Stimulated activated CD4-positive, alpha-beta T cell treated with anti-CD3 and anti-CD28 coated beads, Interleukin-1b, Interleukin-23, amount 100 ng/mL, for 24 hours (primary cell): ENCODE measurements at places on chromosomes 2 and 18.

GRCh38 chr2:85584354-85584856 lies at the start of gene VAMP5:
Gene VAMP5 (plus strand): TSS chr2:85584431. CDS start chr2:85584491, 60 bp downstream.
- no peak for DNase-seq

GRCh38 chr2:69395866-69396265 lies 8.8 kb upstream of the GFPT1 start:
- DNase-seq: no peak

DNA sequence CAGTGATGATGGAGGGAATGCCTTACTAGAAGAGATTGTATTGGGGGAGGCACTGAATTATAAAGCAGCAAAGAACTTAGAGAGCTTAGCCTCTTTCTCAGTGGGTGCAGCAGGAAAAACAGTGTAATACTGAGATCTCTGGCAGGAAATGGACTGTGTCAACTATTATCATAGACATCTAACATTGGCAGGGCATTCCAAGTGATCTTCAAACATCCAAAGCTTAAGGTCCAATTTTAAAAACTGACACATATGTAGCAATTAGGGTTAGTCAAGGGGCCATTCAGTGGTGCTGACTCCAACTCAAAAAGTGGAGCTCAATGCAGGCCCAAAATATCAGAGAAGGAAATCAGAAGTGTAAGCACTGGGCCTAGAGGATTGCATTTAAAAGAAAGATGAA lies 106.6 kb upstream of the DDX18 start:
- no peak for DNase-seq

DNA sequence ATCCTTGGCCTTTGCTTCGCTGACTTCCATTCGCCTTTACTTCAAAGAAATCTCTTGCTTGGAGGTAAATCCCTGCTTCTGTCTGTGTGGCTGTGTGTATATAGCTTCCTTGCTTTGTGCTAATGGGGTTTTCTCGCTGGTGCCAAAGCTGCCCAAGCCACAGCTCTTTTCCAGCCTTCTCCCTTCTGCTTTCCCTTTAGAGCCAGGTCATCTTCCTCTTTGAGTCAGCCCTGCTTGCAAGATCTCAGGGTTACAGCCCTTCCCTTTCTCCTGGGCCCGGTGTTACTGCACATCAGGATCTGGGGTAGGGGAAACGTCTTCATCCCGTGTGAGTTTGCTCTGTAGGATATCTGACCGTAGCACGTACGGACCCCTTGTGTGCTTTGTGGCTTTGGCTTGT lies 19.1 kb downstream of the EIF4E2 start:
- DNase-seq: no peak

- DNase-seq: no peak
Observed at GRCh38 chr2:121253674-121254240, 31.2 kb downstream of the TFCP2L1 start.

GRCh38 chr2:128490881-128491691 lies 172.4 kb upstream of the HS6ST1 start:
- no peak for DNase-seq

DNA sequence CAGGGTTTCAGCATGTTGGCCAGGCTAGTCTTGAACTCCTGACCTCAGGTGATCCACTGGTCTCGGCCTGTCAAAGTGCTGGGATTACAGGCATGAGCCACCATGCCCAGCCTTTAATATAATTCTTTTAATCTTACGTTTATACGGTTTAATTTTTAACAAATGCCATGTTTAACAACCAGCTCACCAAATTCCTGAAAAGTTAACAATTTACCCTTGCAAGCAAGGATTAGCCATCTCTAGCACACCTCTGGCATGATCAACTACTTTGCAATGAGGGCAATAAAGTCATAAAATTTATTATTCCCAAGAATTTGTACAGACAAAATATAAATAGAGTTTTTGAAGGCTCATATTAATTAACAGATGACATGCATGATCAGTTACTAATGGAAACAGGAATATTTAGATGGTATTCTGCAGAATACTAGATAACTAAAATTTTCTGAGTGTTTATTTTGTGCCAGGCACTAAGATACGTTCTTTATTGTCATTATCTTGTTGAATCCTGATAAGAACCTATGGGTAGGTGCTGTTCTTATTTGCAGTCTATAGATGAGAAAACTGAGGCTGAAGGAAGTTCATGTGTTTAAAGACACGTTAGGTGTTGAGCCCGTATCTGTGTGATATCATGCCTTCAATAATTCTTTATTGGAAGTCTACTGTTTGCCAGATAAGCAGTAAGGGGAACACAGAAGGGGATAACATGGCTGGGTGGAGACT lies 190.1 kb downstream of the CDCA7 start:
- no peak for DNase-seq

DNA sequence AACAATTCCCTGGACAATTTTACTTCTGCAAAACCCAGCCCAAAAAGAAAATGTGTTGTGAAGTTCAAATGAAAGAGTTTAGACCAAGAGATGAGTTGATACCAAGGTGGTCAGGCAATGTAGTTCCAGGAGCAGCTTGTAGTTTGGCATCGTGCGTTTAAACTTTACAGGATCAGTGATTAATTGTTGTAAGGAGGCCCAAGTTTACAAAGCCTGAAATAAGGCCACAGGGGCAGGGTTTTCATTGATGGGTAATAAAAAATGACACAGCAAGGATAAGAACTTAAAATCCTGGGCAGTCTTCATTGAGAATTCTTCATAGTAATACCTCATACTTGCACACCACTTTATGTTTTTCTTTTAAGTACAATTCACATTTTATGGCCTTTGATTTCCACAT lies 463.9 kb upstream of the HNRNPA3 start:
- DNase-seq: no peak

- no peak for DNase-seq
Observed at GRCh38 chr18:25510096-25510495, 158.1 kb upstream of the ZNF521 start.
